Glomerular endothelial cell (primary cell): ENCODE measurements at places on chromosomes 12 and 14. TPM values are rescaled to one million over a fixed set of nuclear protein-coding genes. Genes with fewer than 3 reads are reported as not detected.

DNA sequence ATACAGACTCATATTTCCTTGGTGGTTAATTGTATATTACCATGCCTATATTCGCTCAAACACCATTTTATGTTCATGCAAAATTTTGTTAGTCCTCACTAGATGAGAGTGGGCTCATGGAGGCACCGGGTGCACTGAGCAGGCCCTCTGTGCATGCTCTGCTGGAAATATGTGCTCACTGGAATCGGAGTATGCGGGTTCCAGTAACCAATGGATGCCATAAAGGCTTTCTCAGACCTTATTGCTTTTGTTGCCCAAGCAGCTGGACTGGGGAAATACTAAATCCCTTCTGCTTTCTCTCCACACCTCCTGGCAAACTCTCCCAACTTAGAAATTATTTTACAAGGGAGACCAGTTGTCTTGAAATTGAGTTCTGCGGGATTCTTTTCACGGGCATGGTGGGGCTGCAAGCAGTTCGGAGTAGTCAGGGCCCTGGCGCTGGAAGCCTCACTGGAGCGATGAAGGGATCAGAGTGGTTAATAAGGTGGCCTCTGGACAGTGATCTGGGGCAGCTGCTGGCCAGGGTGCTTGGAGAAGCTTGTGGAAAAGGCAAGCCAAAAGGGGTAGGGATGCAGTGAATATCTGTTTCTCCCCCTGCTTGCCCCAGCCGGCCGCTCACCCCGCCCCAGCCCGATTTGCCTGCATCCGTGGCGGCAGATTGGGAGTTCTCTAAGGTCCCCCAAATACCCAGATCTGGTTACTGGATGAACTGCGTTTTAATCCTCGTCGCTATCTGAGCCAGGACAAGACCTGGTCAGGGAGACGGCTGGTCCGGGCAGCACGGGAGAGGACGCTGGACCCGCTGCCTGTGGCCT lies 7.4 kb upstream of the HOXC6 start:
- DNase-seq: no peak

DNA sequence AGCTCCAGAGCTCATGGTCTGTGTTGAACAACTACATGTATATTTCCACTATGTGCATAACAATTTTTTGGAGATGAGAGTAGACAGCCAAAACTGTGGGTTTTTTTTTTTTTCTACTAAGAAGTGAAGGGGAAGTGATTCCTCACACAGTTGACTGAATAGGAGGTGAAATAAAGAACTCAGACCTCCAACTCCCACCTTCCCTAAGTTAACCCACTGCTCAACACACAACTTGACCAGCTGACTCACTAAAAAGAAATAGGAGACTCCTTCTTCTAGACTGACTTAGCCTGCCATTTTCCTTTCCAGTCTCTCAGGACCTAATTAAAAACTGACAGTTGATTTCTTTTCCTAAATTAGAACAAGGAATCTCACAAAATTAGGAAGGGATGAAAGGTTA lies 1.7 kb downstream of the M6PR start:
- no peak for DNase-seq

- DNase-seq: no peak
Measured at GRCh38 chr12:105674871-105675699, 344.6 kb downstream of the C12orf75 start.

GRCh38 chr14:67763158-67763822 lies 53.1 kb downstream of the ZFYVE26 start:
- DNase-seq: no peak

DNA sequence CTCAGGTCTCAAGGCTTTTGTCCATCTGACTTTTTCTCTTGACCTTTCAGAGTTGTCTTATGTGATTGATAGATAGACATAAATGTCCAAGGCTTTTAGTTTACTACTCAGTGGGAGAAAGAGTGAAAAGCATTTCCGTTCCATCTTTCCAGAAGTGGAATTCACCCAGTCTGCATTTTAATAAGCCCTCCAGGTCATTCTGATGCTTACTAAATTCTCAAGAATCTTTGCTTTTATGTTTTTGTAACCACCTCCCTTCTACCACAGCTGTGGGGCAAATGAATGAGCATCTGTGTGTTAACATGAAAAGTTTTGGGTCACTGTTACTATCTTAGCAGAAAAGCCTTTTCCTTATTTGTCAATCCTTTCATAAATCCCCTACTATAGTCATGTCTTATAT lies 251.4 kb downstream of the LRIG3 start:
- DNase-seq: no peak

DNA sequence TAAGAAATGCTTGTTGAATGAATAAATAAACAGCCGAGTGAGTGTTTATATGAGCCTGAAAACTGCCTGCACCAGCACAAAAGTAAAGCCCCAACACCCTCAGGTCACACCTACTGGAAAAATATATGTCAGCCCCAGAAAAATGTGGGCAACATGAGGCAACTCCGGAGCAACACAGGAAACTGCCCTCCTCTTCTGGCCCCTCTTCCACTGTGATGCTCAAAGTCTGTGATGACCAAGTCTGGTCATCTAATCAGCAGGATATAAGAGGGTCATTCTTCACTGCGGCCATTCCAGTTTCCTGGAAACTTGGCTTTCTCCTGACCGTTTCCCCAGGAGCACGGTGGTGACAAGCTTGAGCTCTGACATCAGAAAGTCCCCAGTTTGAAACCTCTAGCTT lies 159.6 kb upstream of the PZP start:
- DNase-seq: no peak

DNA sequence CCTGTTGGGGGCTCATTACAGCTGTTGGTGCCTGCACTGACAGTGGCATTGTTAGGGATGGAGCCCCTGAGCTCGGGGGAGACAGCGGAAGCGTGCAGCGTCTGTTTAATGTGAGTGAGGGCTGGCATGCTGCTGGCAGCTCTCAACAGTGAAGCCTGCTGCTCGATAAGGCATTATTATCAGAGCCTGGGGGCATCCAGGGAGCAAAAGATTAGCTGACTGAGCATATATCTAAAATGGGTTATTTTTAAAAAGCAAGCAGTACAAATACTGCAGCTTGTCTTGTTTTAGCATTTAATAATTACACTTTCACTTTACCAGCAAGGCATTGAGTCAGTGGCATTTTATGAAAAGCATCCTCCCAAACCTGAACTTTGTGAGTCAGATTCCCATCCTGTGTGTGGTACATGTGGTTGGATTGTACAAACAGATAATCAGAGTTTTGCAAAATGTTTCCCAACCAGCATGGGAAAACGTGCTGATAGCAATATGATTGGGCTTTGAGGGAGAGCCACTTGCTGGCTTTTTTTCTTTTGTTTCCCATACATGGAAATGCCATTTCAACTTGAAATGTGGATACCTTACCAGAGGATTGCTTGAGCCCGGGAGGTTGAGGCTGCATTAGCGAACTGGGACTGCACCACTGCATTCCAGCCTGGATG lies 150.8 kb downstream of the PRKCH start:
- no peak for DNase-seq

Gene GLT8D2
- total RNA-seq: 2.3 and 3.8 TPM in 2 replicates

DNA sequence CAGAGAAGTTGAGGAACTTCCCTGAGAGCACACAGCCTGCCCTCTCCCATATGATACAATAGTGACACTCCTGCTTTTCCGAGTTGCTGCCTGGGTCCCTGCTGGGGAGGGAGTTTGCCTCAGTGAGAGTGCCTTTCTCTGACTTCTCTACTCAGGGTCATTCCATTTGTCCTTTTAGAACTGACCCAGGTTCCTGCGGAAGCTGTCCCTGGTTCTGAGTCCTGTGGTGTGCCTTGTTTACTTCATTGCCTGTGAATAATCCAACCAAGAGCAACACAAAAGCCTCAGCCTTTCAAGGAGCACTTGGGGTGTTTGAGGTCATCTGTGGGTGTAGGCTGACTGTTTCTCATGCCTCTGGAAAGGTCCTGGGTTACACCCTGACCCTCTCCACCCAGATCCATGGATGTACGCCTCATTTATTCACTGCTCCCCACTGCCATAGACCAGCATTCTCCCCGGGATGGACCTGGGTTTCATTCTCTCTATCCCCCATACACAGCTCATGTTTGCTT lies 13.6 kb downstream of the SERPINA1 start:
- no peak for DNase-seq

Gene RND1
- total RNA-seq: 4.7 and 14.9 TPM in 2 replicates

- DNase-seq: no peak
Measured at GRCh38 chr12:27123642-27124041, 41.3 kb upstream of the C12orf71 start.

DNA sequence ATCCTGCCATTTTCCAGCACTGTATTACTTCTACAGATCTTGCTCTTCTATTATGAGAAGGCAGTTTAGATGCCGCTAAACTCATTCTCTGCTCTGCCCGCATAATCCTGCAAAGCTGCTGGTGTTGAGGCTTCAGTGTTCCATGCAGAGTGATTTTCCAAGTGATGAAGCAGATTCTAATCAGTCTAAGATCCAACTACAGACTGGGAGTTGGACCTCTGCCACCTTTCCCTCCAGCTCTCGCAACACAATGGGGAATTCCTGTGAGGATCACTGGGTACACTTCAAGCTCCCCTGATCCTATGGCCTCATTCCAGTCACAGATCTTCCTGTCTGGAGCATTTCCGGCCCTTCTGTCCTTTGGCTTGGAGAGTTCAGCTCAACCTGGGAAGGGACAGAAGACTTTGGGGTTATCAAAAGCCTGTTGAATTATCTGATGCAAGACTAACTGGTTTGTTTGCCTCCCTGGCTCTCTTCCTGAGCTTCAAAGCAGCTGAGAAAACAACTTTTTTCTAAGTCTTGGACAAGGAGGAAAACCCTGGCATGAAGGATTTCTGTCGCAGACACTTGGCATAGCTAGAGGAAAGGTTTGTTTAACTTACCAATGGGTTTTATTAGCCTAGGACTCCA lies 333.9 kb downstream of the ZFP36L1 start:
- DNase-seq: peak; percentile 97

Gene TOMM20L
- not detected in 2 replicates for total RNA-seq

Gene CIROP
- not detected in 2 replicates for total RNA-seq

- DNase-seq: no peak
Measured at GRCh38 chr12:12665194-12665593, 30.8 kb downstream of the GPR19 start.

Gene HEATR5A
- 18.0 and 20.8 TPM in 2 replicates for total RNA-seq

DNA sequence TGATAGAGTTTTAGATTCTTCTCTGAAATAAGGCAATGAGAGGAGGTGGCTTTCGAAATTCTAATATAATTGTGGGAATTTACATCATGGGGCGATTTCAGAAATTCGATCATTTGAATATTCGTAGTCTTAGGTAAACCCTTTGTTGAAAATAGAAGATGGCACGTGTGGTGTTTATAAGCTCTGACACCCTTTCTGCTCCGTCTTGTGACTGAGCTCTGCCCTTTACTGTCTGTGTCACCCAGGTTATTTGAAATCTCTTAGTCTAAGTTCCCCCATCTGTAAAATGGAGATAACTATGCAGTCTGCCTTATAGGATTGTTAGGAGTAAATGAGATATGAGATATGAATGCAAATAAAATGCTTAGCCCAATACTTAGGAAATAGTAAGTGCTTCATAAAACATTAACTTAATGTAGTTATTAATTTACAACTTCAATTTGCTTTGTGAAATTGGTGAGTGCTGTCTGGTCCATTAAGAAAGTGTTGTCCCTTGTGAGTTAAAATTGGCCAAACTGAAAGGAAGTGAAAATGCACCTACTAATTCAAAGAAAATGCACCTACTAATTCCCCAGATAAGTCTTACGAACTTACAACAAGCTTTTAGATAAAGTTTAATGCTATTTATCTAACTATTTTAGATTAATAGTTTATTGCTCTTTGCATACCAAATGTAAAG lies 1.5 kb downstream of the BMAL2 start:
- DNase-seq: no peak

Gene MIP
- total RNA-seq: 0.15 TPM in 1 of 2 replicates, not detected in the other

Gene SERPINA5
- total RNA-seq: 0.29 and 1.1 TPM in 2 replicates

DNA sequence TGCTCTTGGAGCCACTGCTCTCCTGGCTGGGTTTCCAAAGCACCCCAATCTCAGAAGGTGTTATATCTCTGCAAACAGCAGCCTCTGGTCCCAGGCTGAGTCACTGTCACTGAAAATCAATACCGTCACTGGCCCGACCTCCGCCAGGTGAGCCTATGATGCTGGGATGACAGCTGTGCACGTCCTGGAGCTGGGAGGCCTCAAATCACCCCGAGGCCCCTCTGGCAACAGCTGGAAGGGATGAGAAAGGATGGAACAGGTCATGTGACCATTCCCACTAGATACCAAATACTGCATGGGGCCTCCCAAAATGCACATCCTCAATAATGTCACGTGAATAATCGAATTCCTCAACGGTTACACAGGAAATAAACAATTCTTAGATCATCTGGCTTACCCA lies 190.8 kb downstream of the TTC7B start:
- DNase-seq: no peak

Gene CMTM5
- not detected in 2 replicates for total RNA-seq

- DNase-seq: no peak
Measured at GRCh38 chr12:1610072-1610643, 15.8 kb upstream of the FBXL14 start.

Gene GPD1
- total RNA-seq: 2.6 TPM in 1 of 2 replicates, not detected in the other

Gene IFNG-AS1
- total RNA-seq: not detected in 2 replicates

Gene AMIGO2
- total RNA-seq: 35.3 and 40.9 TPM in 2 replicates

DNA sequence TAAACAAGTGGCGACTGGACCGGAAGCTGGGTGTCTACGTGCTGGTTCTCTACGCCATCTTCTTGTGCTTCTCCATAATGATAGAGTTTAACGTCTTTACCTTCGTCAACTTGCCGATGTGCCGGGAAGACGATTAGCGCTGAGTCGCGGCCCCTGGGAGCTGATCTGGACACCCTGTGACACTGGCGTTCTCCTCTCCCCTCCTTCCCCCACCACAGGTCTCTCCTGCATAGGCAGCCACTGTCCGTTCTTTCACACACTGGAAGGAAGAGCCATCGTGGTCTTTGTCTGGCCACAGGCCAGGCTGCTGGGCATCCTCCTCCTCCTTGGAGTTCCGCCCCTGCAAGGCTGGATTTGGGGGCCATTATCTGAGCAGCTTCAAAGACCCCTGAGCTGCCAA lies 20.1 kb upstream of the RIN3 start:
- DNase-seq: no peak

DNA sequence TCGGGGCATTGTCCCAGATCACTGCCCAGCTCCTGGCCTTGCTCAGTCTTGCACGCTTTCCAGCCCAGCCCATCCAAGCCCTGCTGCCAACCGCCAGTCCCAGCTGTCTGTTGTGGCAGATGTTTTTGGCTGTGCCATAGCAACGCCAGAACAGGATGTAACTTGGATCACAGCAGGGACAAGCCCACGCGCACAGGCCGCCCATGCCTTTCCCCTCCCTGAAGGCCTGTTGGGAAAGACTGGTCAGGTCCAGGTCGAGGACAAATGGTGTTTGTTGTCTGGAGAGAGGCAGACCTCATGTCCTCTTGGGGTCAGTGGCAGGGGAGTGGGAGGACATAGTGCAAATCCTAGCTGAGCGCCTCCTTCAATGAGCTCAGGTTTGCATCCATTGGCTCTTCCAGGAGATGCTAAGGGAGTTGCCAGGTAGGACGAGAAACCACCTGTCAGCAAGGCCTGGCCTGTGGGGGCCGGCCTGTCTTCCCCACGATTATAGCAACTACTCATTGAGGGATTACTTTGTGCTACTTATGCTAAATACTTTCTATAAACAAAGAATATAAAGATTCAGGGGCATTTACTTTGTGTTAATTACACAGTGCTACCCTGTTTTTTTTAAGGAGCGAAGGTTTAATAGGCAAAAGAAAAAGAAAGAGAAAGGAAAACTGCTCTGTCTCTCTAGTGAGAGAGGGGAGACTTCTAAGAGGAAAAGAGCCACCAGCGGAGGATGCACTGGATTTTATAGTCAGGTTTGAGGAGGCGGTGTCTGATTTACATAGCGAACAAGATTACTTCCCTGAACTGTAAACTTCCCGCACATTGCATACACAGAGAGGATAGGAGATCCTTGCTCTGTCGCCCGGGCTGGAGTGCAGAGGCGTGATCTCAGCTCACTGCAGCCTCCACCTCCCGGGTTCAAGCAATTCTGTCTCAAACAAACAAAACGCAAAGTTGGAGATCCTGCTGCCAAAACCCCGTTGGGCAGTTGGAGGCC lies 42.8 kb upstream of the CORO1C start:
- DNase-seq: peak; percentile 9

GRCh38 chr12:64736771-64737170 lies 22.4 kb downstream of the GNS start:
- DNase-seq: no peak
